NCI-H526 treated with DMSO at 0.1 percent for 48 hours (cell line): ENCODE measurements at places on chromosomes 16 and 17.

DNA sequence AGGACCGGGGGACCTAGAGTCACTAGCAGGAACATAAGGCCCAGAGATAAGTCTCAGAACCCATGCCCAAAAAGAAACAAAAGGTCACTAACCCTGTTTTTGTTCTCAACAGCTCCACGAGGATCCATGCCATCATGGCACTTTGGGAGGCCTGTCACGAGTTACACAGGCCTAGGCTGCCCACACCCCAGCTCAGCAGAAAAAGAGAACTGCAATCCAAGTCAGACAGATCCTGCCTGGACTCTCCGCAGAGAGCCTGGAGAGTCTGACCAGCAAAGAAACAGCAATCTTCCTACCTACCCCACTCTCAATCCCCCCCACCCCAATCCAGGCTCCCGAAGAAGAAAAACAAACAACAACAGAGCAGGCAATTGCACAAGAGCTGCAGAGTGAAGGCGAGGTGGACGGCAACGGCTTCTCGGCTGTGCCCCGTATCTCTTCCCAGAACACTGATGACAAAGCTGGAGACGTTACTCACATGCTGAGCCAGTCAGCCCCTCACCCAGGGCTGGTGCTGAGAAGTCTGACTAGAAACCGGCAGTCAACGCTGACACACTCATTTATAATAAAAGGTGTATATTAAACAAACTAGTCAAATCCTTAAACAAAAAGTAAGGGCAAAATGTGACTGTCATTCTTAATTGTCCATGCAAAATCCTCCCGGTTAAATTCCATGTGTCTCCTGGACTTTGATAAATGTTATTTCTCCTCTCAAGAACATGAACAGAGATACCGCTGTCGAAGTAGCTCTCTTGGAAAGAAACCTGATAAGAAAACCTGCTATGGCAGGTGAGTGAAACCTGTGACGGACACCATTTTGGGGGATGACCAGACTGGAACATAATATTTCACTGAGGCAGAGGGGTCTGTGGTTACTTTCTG is 89.3 kb downstream of the SMG6 start:
- DNase-seq: no peak

- DNase-seq: no peak
Observed at GRCh38 chr16:15833541-15833940, 23.3 kb downstream of the MYH11 start.

DNA sequence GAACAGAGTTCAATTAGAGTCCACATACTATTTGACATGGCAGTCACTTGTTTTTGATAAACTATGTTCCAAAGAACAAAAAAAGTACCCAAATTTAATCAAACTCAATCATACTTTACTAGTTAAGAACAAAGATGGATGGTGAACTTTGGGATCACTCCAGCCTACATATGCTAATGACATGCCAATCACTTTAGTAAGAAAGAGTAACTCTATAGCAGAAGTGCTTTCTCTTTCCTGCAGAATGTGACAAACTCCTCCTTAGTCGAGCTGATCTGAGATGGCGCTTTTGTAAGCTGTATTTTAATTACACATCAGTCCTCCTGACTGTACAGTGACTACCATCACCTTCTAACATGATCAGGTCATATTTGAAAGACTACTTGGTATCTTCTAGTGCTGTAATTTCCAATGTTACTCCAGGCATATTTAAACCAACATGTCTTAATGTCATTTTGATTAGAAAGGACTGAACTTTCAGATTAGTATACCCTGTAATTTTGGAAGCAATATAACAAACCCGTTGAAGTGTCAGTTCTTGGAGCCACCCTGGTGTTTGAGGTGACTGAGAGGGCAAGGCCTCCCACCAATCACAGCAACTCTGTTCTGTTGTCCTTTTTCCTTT is 4.1 kb downstream of the NETO2 start:
- no peak for DNase-seq

- no peak for DNase-seq
Observed at GRCh38 chr17:1630662-1631061, 2.0 kb upstream of the SLC43A2 start.

DNA sequence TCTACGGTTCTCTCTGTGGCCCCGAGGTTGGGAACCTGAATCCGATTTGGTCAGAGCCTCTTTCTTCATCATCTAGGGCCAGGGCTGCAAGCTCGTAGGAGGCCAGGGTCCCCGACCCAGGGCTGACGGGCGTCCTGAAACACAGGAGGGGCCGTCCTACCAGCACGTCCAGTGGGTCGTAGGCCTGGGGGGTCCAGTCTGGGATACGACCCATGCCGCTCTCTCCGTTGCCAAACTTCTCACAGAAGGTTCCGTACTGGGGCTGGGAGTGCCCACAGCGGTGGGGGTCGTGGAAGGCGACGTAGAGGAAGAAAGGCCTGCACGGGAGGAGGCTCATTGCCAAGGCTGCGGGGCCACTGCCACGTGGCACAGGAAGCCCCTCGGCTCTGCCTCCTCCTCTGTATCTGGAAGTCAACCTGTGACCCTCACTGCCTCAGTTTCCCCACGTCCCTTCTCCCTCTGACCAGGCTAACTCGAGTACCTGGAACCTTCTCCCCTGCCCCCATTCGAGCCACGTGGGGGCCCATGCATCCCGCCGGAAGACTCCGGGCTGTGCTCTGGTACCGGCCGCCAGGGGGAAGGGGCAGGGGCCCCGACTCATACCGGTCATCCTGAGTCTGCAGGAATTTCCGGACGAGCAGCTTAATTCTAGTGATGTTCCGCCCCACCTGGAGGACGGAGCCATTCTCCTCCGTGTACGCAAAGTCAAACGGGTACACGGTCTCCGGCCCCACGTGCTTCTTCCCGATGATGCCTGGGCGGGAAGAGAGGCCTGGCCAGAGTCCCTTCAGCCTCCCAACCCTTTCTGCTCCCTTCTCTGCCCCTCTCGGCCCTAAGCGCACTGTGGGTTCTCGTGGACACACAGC is 5.9 kb downstream of the SGSH start:
- no peak for DNase-seq
